T-cell (primary cell): ENCODE measurements at places on chromosomes 1 and 21.

DNA sequence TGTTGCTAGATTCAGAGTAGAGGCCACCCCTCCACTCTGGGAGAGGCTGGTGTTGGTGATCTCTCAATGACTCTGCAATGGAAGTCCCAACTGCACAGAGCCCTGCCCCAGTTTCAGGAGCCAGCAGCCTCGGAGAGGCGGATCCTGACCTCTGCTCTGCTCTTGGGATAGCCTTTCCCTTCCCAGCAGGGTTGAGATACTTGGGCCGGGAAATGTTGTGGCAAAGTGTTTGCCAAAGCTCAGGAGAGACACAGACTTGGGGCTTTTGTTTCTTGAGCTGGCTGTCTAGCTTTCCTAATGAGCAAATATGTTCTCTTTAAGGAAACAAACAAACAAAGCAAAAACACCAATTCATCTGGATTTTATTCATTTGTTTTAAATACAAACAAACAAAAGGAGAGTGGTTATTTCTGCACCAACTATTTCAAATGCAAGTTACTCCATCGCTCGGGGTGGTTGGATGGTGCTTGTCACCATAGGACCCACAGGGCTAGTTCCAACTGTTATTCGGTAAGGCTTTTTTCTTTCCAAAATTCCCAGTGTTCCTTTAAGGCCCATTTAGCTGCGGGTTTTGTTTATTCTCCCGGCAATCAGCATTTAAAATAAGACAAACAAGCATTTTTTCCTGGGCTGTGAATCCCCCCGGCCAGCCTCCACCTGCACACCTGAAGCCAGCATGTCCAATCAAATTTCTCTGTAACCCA, 193.9 kb upstream of the LMO4 start:
- DNase-seq, result no peak

GRCh38 chr21:45432575-45433255, 27.8 kb downstream of the COL18A1 start:
- DNase-seq, result no peak

DNA sequence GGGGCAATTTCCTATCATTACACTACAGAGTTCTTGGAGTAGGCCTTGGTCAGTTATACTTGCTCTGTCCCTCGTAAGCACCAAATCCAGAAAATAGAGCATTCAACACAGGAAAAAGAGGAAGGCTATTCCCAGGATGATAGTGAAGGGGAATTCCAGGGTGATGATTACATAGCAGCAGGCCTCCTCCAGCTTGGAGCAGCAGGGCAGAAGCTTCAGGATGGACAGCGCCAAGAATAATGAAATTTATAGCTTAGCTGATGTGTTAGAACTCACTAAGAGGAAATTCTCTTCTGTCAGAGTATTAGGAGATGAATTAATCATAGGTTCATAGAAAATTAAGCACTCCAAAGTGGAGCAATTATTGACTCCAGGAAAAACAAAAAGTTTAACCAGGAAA, 10.8 kb upstream of the SMAP2 start:
- DNase-seq, result no peak

DNA sequence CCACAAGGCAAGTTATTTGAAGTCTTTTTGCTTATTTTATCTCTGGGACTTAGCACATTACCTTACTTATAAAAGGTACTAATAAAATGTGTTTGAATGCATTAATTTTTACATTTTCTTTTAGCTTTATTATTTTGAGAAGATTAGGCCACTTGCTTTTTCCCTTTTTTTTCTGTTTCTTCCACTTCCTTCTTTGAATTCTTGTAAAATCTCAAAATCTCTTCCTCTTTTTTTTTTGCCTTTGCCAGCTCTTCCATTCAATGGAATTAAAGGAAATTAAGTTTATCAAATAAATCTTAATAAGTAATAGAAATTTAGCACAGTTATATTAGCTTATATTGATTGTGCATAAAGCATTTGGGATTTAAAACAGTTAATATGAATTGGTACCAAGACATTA, 260.9 kb downstream of the SRGAP2C start:
- DNase-seq, result no peak

DNA sequence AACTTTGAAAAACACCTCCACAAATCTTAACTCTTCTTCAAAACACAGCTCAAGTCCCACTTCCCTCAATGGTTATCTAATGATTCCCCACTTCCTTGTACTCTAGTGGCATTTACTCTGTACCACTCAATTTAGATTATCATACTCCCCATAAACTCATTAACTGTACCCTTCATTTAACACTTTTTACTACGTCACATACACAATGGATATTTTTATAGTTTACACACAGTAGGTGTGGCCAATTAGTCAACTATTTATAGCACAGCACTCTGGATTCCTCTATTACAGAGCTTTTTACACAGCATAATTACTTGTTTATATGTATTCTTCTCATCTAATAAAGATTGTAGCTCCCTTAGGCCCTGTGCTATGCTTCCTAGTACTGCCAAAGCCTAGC, 62.1 kb downstream of the FOXJ3 start:
- no peak for DNase-seq

DNA sequence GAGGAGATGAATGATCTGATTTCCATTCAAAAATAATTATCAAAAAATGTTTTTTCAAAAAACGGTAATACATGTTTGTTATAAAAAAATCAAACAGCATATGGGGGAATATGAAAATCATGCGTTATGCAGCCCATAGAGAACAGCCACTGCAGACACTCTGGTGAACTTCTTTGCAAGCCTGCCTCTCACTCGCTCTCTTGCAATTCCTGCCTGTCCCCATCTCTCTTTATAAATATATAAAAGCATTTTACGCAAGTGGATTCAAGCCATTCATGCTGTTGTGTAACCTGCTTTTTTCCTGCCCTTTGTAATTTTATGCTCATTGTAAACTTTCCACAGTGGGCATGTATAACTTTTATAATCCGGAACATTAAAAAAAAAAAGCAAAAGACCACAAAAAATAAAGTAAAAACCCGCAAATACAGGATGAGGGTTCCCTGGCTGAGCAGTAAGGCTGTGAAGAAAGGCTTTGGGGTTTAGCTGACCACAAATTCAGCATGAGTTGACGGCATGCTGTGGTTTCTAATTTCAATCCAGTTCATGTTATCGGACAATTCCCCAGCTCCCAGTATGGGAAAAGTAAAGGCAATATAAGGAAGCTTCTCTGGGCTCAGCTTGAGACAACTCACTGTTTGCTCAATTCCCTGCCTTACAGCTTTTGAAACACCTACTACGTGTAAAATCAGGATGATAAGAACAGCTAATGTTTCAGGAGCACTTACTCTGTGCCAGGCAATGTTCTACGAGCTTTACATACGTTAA, 52.8 kb upstream of the ZBTB40 start:
- peak; percentile 1 for DNase-seq

GRCh38 chr1:191963286-191963685, 195.0 kb upstream of the RGS18 start:
- no peak for DNase-seq

- DNase-seq, result no peak
Observed at GRCh38 chr1:243693800-243694199, 156.2 kb downstream of the AKT3 start.

GRCh38 chr1:160542303-160542945, 19.4 kb upstream of the SLAMF6 start:
- no peak for DNase-seq

DNA sequence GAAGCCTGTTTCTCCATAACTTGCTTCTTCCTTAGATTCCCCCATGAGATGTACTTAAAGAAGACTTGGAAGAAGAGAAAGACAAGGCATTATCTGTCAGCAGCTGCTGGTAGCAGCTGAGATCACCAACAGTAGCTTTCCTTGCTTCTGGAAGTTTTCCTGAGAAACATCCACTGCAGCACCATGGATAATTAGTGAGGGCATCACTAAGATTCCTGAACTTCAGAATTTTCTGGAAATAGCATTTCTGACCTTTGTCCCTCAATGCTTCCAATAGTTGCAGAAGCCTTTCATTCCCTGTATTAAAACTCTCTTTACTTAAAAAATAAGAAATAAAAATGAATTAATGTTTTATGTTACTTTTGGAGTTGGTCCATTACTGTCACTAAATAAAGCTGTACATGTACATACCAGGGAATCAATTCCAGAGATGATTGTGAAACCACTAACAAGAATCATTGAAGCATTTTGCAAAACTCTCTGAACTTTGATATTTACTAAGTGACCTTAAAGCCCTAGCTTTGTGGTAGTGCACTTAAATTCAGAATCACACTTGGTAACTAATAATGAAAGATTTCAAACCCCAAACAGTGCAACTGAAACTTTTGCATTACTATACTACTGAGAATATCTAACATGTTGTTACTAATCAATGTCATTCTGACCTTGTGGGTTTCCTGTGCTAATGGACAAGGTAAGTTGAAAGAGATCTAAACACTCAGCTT, at the start of gene CFHR4:
Gene CFHR4 (plus strand): TSS at position 538 of the 725 bp plus-strand sequence. CDS start 99 bp downstream, at position 637.
- DNase-seq, result no peak

GRCh38 chr1:225936523-225936922, 4.5 kb downstream of the LEFTY2 start:
- no peak for DNase-seq

DNA sequence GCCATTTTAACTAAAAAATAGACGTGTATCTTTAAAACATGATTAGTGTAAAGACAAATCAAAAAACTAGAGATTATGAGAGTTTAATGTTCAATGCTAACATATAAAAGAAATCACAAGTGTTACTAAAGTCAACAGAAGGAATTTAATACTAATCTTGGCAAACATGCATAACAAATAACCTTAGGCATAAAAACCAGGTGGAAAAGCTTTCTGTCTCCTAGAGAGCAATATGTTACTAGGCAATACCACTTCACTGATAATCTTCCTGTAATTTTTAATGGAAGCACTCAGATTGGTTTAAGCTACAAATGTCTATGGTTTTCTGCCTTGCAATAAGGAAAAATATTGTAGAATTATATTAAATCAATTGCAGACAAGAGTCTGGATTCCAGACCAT, 121.9 kb downstream of the NME7 start:
- DNase-seq, result no peak
